ENCODE measurements at places on chromosomes 1 and 21. TPM values are rescaled to one million over a fixed set of nuclear protein-coding genes. Genes with fewer than 3 reads are reported as not detected.

FMOD gene
- total RNA-seq, result 7.1 TPM

GRCh38 chr1:188620236-188620635 lies 1791.5 kb downstream of the PLA2G4A start:
- no peak for DNase-seq

DNA sequence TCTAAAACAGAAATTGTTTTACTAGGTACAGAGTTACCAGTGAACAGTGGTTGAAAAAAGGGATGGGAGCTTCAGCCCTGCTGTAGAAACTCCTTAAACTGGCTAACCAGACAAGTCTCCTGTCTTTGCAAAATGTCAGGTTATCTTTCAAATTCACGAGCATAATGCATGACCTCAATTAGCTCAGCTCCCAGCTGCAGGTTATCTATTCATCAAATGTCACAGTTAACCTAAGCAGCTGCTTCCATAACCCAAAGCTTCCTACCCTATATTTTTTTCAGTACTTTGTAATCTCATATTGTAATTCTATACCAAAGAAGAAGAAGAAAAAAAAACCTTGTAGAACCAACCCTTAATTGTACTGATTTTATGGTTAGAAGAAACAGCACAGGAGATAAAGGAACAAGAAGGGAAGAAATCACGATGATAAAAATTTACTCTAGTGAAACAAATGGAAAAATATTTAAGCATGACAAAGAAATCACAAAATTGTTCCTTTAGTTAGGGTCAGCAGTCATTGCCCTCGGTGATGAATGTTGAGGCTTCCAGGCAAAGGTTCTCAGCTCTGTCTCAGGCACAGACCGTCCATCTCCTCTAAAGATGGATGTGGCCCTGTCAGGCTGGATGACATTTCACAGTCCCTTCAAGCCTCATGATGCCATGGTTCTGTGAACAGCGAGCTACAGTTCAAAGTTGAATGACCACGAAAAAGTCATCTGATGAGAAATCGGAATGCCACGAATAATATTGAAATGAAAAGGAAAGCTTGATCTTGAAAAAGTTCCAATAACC lies 95.9 kb downstream of the PLD5 start:
- no peak for DNase-seq

DNA sequence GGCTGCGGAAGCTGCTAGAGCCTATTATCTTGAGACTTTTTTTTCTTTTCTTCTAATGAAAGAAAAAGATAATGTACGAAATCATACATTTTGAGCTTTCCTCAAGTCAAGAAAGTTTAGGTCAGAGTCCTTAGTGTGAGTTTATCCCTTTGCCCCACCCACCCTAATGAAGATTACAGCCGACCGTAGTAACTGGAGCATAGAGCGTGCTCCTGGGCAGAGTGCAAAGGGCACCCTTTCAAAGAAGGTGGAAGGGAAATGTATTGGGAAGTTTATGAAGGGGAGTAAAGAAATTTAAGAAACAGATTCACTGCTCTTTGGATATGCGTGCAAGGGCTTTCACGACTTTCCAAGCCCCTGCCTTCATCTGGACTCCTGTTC lies 17.2 kb downstream of the GNG12 start:
- DNase-seq, result no peak

- DNase-seq, result no peak
Measured at GRCh38 chr1:7568053-7568452, 203.0 kb upstream of the VAMP3 start.

GRCh38 chr1:210260096-210260495 lies 27.5 kb downstream of the SERTAD4 start:
- DNase-seq, result no peak

- DNase-seq, result no peak
Measured at GRCh38 chr21:20013851-20014250, 984.4 kb upstream of the NCAM2 start.

DNA sequence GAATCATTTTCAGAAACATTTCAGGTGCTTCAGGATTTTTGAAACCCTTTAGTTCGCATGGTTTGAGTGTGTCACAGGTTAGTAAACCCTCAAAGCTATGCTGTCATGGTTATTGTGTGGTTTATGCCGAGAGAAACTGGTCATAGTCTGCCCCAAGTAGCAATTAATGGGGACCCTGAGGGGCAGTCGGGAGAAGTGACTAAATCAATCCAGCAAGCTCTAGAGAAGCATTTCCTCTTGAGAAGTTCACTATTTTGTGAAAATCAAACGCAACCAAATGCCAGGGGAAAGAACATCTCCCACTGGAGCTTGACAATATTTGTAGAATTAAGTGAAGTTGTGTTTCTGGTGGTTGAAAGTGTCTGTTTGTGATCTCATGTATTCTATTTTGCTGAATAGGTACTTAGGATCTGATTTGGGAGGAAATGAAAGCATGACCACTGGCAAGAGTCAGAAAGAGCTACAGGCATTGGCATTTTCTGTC lies 63.0 kb upstream of the BACH1 start:
- no peak for DNase-seq

- DNase-seq, result no peak
Measured at GRCh38 chr1:197140121-197140520, 6.3 kb downstream of the ASPM start.
